ENCODE measurements at places on chromosomes 7 and 10.

- no peak for DNase-seq
These were observed 55.1 kb upstream of the PFKP start for GRCh38 chr10:3012223-3012622.

DNA sequence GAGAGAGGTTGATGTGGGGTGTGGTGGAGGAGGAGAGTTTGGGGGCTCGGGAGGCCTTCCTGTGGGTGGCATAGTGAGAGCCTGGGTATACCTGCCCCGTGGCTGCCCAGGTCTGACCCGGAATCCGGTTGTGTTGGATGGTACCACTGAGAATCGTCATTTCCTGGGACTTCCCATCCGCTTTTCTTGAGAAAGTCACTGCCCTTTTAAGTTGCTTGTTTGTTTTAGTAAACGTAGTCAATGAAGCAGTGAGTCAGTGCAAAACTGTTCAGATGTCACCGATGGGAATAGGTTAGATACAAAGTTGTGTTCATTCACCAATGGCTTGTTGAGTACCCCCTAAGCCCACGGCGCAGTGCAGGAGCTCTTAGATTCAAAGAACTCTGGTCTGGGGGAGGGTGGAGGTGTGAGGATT is 285.8 kb downstream of the CAMK1D start:
- no peak for DNase-seq

DNA sequence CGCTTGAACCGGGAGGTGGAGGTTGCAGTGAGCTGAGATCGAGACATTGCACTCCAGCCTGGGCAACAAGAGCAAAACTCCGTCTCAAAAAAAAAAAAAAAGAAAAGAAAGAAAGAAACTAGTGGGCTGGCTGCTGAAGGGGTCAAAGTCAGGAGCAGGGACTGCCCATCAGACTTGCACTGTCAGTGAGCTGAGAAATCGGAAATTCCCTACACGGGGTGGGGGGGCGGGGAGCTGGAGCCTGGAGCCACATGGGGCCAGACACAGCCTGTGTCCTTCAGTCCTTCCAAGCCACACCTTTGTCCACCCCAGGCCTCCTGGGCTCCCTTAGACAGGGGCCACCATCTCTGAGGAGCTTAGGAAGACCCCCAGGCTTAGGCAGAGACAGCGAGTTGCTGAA is 34.5 kb downstream of the SRRM3 start:
- no peak for DNase-seq

DNA sequence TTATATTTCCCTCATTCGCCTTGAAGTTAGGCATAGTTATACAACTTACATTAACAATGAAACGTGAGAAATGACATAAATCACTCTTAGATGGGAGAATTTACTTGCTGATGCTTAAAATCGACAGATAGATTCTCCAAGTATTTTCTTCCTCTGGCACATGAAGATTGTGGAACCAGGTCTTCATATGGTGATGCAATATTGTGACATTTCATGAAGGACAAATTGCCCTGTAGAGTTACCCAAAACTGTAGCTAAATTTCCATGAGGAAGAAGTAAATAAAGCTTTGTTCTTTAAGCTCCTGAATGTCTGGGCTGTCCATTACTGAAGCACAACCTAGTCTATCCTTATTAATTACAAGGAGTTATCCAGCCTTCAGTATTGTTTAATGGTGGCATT is 353.1 kb downstream of the THSD7A start:
- no peak for DNase-seq

DNA sequence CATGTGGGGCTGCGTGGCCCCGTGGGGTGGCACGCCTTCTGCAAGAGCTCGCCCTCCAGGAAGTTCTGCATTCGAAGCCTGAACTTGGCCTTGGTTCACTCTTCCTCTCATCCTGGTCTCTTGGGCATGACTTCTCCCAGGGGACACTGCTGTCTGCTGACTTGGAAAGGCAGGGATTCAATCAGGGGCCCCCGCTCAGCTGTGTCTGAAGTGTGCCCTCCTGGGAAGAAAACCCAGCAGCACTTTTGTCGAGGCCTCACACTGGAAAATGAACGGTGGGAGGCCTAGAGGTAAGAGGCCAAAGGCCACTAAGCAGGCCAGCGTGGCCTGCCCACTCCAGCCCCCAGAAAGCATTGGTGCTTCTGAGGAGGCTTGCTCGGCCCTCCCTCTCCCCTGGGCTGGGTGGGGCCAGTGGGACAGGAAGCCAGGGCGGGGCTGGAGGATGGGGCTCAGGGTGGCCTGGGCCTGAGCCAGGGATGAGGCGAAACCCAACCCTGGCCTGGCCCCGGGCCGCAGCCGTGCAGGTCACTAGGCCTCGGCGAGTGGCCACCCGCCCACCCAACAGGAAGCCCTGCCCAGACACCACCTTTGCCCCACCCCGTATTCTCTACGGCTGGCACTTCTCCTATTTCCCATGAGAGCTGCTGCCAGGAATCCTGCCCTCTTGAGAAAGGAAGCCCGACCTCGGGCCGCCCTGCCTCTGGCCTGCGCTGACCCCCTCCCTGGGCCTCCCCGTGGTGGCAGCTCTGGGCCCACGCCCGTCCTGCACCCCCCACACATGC is 81.1 kb downstream of the ZMIZ1 start:
- peak; percentile 50 for DNase-seq

DNA sequence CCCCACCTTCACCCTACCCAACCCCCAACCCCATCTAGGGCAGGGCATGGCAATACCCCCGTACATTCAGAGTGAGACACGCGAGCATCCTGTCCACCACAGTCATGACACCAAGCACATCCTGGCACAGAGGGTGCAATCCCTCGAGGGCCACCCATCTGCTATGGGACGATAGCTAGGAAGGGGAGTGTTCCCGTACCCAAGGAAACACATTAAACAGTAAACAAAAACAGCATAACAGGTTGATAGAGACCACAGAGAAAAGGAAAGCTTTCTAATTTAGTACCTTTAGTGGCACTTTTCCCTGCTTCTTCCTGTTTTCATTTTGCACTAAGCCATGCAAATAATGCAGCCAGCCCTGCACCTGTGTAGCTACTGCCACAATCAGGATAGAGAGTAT is 2.3 kb upstream of the SMKR1 start:
- DNase-seq: no peak

GRCh38 chr10:69217119-69217754 is 2.9 kb upstream of the HKDC1 start:
- no peak for DNase-seq

- no peak for DNase-seq
These were observed 30.1 kb upstream of the TNPO3 start for GRCh38 chr7:129084801-129085551.

- DNase-seq: no peak
These were observed 185.7 kb downstream of the TAX1BP1 start for GRCh38 chr7:27925573-27926201.

DNA sequence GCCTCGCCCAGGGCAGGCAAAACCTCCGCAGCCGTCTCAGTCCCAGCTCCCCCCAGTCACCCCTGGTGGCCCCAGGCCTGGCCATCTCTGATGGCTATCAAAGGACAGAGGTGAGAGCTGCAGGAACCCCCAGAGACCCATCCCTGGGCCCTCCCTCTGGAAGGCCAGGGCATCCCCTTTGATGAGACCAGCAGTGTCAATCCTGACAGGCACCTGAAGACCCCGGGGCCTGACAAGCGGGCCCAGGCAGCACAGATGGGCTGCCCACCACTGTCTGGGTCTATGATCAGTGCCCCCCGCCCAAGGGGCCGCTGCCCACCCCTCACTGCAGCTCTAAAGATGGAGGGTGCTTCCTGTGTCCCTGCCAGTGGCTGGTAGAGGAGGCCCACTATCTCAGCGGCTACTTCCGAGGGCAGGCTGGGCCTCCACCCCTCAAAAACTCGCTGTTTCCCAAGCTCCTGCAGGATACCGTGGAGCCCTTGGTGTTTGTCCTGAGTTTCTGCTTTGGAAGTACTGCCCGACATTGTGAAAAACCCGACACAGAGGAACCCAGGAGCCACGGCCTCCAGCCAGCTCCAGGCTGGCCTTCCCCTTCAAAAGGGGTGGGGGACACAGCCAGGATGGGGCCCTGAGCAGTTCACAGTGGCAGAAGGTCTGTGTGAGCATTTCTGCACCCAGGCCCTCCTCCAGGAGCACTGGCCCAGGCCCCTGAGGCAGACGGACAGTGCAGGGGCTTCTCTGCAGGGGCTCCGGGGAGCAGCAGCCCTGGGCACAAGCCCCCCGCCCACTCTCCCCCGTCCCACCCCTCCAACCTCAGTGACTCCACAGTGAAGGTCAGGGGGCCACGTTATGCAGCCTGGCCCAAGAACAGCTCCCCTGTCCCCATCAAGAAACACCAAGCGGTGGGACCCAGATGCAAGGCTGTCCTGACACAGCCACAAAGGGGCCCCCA is 99.2 kb downstream of the PDGFA start:
- no peak for DNase-seq

- no peak for DNase-seq
These were observed 632.6 kb downstream of the KCNMA1 start for GRCh38 chr10:77004917-77005564.

All from cortex of kidney (tissue), 1 donor.